ENCODE measurements at places on chromosomes 6 and 20.

DNA sequence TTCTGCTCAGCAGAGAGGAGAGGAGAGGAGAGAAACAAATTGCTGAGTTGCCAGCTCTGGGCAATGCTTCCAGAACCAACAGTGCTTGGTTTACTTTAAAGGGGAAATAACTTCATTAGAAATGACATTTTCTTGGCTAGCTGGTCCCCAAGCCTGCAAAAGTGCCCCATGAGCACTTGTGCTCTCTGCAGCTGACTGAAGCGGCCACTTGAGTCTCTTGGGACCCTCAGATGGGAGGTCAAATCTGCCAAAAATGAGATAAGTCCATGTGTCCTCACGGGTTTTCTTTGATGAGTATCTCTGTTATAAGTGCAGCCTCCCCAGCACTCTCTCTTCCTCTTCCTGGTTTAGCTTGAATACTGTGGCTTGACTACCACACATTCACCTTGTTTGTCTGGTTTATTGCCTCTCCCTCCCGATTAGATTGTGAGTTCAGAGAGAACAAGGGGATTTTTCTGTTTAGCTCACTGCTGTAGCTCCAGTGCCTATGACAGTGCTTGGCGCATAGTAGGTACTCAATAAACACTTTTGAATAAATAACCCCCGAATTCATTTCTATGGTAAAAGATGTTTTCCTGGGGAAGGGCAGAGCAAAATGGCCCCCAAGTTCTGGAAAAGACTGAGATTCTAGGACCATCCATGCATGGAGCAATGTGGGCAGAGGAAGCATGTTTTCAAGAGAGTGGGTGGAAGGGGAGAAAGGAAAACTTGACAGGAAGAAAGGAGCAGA is 7.0 kb upstream of the RIN2 start:
- DNase-seq: no peak

DNA sequence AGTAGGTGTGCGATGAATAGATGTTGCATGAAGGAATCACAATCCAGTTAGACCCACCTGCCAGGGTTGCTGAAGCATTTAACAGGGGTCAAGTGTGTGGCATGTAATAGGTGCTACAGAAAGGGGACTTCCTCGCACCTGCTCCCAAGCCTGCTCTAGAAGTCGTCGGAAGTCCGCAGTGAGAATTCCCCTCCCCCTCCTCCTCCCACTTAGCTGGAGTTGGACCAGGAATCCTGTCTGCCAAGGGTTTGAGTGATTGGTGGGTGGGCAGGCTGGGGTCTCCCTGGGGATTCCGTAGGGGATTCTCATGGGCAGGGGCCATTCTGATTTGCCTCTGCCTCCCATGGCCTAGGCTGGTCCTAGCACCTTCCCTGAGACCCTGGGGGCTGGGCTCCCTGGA is 10.3 kb downstream of the SCRT2 start:
- DNase-seq: no peak

DNA sequence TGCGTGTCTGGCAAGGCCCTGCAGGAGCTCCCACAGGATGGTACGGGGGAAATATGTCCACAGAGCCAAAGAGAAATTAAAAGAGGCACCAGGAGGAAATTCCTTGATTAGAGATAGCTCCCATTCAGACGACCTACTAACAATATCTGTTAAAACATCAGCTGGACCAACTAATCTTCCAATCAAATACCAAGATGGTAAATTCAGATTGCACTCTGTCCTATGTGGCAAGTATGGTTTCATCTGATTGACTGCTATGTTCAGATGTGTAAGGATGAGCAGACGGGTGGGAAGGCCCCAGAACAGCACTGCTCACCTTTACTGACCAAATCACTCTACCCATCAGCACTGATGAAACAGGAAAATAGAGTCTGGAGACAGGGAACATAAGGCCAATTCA is 19.5 kb downstream of the BPIFA2 start:
- DNase-seq: no peak

DNA sequence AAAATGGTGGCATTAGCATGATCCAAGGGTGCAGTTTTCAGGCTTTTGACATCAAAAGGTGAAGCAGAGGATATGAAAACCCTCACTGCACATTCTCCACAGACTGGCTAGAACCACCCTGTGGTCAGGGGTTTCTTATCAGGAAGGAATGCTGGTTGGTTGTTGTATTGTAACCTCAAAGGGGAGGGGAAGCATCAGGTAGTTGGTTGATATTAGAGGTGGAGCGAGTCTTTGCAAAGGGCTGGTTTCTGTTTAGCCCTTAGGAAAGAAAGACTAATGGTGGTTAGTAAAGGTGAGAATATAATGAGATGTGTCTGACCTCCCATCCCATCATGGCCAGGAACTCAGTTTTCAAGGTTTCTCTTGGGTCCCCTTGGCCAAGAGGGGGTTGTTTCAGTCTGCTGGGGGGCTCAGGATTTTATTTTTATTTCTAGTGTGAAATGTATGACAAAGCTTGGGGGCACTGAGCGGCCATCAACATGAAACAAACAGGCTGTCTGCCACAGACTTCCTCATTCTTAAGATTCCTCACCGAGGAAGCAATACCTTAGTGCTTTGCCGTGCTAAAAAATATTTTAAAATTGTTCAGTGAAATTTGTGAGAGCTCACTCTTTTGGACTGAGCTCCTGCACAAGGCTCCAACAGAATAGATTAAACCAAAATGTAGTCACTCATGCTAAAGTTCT is 47.5 kb upstream of the PROKR2 start:
- DNase-seq: no peak

DNA sequence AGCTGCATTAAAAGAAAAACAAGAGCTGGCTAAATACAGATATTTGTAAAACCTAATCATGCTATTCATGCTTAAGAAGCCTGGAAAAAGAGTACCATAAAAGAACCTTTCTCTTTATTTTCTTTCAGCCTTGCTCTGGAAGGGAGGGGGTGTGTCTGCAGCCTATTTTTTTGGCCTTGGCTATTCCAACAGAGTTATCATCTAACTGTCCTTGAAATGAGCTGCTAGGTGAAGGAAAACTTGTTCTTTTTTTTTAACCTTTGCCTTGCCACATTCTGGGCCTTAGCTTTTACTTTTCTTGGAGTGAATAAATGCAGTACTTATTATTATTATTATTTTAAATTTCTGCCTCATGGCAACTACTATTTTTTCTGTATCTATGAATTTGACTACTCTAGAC is 224.9 kb upstream of the SYNCRIP start:
- no peak for DNase-seq

DNA sequence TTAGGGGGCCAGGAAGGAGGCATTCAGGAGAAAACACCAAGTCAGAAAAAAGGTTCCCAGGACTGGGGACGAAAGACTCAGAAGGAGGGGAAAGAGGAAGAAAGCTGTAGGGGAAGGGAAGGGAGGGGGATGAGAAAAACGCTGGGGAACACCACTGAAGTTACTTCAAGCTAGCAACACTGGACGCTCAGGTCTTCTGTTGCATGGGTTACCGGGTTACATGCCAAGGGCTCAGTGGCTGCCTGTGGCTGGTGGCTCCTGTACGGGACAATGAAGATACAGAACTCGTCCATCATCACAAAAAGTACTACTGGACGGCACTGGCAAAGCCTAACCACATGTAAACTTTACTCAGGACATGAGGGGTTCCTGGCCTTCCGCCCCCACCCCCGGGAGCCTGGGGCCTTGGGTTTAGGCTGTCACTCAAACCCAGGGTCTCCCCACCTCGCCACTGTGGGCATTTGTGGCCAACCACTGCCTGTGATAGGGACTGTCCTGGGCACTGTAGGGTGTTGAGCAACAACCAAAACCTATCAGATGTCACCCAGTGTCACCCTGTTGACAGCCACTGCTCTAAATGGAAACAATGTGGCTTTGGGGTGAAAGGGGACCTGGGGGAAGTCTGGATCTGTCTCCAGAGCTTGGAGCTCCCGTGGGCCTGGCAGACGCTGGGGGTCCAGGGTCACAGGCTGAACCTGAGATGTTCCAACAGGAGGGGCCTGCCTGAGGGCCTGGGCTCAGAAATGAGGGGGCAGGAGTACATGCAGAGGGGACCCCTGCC is 40.3 kb upstream of the CD93 start:
- DNase-seq: no peak

DNA sequence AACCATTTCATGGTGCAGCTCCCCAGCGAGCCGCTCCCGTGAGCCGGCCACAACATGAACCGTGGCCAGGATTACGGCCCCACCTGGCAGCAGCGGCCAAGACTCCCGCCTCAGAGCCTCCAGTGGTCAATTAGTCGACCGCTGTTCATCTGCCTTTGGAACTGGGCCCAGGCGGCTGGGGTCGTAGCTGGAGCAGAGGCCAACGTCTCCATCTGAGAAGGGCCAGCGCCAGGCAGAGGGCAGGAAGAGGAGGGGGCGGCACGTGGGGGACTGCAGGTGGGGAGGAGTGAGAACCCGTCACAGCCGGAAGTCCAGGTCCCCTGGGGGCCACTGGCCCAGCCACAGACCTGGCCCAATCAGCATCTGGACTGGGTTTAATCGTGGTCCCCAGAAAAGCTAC is 184.3 kb downstream of the TAF4 start:
- no peak for DNase-seq

DNA sequence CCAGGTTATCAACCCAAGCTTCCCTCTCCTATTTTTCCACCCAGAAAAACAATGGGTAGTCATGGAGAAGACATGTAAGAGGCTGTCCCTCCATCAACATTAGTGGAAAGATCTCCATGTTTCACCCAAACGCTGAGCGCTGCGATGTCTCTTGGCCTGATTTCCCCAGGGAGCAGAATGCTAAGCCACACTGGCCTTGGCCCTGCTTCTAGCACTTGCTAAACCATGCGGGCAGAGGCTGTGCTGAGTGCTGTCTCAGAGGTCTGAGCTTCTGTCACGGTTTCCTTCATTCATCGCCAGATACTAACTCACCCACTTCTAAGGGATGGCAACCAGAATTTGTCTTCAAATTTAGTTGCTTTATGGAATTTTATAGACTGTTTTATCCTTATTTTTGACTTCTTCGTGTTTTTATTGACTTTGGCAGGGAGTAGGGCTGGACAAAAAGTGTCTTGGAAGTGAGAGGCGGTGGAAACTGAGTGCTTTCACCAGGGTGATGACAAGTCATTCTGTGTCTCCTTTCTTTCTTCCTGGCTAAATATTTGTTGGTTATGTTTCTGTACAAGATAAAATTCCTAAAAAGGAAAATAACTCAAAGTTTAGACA is 181.4 kb upstream of the UST start:
- no peak for DNase-seq

GRCh38 chr6:46011188-46012085 is 4.2 kb downstream of the CLIC5 start:
- peak; percentile 37 for DNase-seq

GRCh38 chr6:131305037-131305850 is 170.0 kb downstream of the AKAP7 start:
- no peak for DNase-seq

DNA sequence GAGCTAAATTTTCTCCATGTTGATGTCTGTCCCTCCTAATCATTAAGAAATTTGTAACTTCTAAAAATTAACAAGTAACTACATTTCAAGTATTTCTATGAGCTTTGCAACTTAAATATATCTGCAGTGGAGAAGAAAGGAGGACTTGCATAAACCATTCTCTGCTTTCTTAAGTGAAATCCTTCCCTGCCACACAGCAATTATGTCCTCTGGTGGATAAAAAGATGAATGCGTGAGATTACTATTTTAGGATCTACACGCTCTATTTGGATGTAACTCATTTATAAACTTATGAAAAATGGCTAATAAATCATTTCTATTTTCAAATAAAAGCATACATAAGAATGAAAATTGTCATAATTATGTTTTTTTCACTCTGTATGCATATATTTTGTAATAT is 338.0 kb upstream of the PTCHD4 start:
- DNase-seq: no peak

- no peak for DNase-seq
These were observed 20.9 kb upstream of the MCM3 start for GRCh38 chr6:52305411-52305810.

DNA sequence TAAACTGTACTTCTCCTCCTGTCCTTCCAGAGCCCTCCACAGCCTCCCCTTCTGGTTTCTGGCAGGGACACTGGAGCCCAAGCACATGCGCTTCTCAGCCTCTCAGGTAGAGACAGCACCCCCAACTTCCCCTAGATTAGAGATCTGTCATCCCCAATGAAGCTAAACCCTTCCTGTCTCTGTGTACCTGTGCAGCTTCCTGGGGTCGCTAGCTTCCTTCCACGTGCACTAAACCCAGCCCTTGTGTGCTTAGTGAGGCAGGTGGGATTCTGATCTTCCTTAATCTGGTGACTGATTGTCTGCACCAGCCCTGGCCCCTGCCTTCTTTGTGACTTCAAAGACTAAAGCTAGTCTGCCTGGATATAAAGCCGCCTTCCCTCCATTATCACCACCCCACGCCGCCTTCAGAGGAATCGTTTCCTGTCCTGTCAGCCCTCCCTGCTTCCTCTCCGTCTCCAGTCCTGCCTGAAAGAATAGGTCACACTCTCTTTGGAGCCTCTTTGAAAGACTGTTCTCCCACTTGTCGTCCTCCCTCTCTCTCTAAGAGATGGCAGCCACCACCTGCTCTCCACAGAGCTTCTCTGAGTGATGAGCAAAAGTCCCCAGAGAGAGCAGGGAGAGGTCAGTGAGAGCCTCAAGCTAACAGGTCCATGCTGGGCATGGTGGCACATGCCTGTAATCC is 27.5 kb downstream of the CAPN11 start:
- DNase-seq: no peak

DNA sequence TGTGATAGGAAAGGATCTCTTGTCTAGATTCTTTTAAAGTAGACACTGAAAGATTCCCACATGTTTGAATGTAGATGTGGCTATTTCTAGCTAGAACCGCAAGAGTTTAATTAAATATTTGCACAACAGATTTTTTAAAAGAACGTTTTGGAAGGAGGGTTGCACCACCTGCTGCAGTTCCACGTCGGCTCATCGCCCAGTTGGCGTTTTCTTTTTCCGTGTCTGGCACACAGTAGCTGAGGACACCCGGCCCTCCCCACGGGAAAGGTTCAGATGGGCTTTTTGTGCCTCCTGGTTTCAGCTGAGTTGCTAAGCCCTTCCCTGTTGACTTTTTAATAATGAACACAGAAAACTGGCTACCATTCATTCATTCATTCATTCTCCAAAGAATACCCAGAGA is 41.8 kb upstream of the DOK5 start:
- DNase-seq: no peak

DNA sequence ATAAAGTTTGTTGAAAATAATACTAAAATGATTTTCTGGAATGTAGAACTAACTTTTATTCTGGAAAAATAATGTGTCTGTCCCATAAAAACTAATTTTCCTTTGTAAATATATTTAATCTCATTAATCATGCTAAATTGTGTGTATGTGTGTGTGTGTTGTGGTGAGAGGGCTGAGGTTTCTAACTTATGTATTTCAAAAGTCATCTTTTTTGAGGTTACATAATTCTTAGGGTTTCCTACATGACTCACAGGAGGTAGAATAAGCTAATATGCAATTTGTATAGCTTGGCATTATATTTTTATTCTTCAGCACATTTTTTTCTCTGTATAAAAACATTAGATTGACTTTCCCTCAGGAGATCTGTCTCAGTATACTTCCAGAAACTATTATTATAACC is 64.1 kb upstream of the CLVS2 start:
- no peak for DNase-seq

DNA sequence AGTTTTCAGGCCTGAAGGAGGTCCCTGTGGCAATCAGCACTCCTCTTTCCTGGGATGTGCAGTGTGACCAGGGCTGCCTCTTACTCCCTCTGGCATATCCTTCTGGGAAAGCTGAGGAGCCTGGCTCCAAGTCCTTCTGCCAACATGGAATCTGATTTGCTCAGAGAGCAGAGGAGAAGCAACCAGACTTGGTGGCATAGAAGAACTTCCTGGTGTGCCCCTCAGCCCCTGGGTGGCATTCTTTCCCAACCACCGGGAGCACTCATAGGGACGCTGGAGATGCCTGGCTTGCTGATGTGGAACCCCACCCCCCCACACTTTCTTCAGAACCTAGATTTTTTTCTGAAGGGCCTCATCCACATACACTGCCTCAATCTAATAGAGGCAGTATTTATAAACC is 107.6 kb upstream of the TRAF3IP2 start:
- DNase-seq: no peak

All from T-helper 9 cell (primary cell).